ENCODE measurements at places on chromosomes 2 and 18. TPM values are rescaled to one million over a fixed set of nuclear protein-coding genes. Genes with fewer than 3 reads are reported as not detected.

SLC40A1 gene
- total RNA-seq: 73.1 TPM

NEB gene
- 0.17 TPM for total RNA-seq

ZNF2 gene
- total RNA-seq: 13.1 TPM

CCDC85A gene
- total RNA-seq: 0.66 TPM

WDR43 gene
- 68.8 TPM for total RNA-seq

LYG2 gene
- total RNA-seq: not detected

KIF5C gene
- 0.58 TPM for total RNA-seq

LIPG gene
- total RNA-seq: 0.83 TPM

WNT10A gene
- not detected for total RNA-seq

LDLRAD4 gene
- total RNA-seq: 0.17 TPM

SLC9A4 gene
- total RNA-seq: not detected

ONECUT2 gene
- total RNA-seq: under 0.01 TPM

OTOS gene
- total RNA-seq: 1.2 TPM

SCN7A gene
- total RNA-seq: 16.4 TPM

SERPINB2 gene
- 6.5 TPM for total RNA-seq

L3MBTL4 gene
- not detected for total RNA-seq

ASB18 gene
- not detected for total RNA-seq

ASXL3 gene
- total RNA-seq: 0.66 TPM

MALL gene
- 39.9 TPM for total RNA-seq

KANSL3 gene
- 51.4 TPM for total RNA-seq

KCNK3 gene
- under 0.01 TPM for total RNA-seq

ATP5MC3 gene
- total RNA-seq: 83.4 TPM

CCDC150 gene
- 11.3 TPM for total RNA-seq

TM4SF20 gene
- total RNA-seq: not detected

BOK gene
- 17.2 TPM for total RNA-seq

MIB1 gene
- total RNA-seq: 58.9 TPM

UPP2 gene
- not detected for total RNA-seq

PRKRA gene
- total RNA-seq: 48.4 TPM

MC4R gene
- not detected for total RNA-seq

TRMT61B gene
- total RNA-seq: 11.1 TPM

SPEG gene
- 21.7 TPM for total RNA-seq

C1QL2 gene
- not detected for total RNA-seq

DOK6 gene
- total RNA-seq: 5.6 TPM

Measured in smooth muscle cell of trachea (primary cell).